ENCODE measurements at places on chromosomes 3 and 15. TPM values are rescaled to one million over a fixed set of nuclear protein-coding genes. Genes with fewer than 3 reads are reported as not detected.

Gene RBP2
- total RNA-seq: not detected

DNA sequence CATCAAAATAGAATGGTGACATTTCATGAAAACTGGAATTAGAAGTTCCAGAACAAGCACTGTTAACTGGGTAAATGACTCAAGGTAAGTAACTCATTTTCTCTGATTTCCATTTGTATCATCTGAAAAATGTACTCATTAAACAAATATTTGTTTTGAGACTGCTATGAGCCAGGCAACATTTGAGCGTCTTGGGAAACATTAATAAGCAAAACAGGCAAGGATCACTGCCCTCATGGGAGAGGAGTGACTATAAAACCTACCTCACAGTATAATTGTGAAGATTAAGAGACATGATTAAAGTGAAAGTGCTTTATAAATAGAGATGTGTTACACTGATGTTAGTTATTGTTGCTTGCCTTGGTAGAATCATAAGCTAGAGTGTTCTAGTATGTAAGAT lies 711.8 kb upstream of the UBE2E2 start:
- DNase-seq: no peak

Gene SEC11A
- 59.0 TPM for total RNA-seq

- DNase-seq: no peak
Observed at GRCh38 chr15:29611057-29611456, 211.2 kb downstream of the TJP1 start.

DNA sequence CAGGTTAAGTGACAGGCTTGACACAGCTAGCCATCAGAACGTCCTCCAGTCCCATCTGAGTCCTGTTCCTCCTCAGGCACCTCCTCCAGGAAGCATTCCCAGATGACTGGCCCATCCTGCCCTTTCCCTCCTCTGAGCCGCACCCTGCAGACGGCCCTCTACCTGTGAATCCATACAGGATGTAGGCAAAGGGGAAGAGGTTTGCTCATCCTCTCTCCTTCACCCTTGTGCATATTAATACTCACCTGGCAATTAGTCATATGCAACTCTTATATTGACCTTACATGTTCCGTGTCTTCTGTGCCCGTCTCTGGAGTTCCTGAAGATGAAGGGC lies 61.9 kb downstream of the SMAD3 start:
- no peak for DNase-seq

DNA sequence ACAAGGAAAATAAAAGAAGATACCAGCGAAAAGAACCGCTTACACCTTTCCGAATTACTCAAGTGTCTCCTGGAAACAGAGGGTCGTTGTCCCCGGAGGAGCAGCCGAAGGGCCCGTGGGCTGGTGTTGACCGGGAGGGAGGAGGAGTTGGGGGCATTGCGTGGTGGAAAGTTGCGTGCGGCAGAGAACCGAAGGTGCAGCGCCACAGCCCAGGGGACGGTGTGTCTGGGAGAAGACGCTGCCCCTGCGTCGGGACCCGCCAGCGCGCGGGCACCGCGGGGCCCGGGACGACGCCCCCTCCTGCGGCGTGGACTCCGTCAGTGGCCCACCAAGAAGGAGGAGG lies 325 bp downstream of the ALCAM start:
- peak; percentile 52 for DNase-seq

GRCh38 chr3:184874709-184875644 lies 63.0 kb downstream of the VPS8 start:
- no peak for DNase-seq

DNA sequence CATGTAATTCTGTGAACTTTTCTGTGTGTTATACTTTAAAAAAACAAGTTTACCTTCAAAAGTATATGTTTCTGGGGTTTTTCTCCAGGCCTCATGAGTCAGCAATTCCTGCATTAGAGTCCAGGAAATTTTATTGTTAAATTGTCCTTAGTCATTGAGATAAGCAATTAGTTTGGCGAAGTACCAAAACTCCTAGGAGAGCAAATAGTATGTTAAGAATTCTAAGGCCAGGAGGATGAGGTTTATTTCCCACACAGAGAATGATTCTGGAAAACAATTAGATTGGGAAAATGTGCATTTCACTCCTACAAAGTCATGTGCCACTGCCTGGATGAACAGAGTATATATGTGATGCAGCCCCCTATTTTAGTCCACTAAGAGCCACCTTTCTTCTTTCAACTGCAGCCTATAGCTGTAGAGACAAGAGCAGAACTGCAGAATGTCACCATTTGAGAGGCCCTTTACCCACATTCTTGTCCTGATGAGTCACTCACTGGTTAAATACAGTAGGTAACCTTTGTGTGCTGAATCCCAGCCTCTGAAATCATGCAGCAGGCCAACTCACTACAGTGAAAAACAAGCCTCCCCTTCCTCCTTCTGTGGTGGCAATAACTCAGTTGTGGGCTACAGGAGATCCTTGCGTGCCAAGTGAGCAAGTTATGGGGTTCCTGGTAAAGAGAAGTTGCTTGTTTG lies 452.8 kb upstream of the THBS1 start:
- no peak for DNase-seq

Gene XCR1
- total RNA-seq: not detected

DNA sequence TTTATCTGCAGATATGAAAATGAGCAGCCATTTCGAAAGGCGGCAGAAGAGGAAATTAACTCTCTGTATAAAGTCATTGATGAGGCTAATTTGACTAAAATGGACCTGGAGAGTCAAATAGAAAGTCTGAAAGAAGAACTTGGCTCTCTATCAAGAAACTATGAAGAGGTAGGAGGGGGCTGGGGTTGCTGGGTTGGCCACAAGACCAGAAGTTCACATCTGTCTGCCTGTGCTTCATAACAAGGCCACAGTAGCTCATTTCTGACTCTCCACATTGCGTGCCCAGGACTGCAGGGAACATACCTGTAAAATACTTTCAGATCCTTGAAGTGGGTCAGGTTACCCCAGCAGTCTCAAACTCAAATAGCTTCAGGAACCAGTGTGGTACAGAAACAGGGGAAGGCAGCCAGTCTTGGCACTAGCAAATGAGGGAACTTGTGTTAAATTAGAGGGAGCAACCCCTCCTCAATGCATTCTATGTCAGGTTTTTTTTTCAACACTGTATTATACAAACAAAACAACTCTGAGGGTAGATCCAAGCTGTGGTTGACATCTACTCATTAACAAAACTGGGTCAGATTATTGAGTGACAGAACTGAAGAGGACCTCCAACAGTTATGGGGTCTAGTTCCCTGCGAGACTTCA lies 48.7 kb downstream of the BFSP2 start:
- no peak for DNase-seq

Gene GOLGA8A
- total RNA-seq: 9.0 TPM

Gene CHRM5
- not detected for total RNA-seq

Gene FAM3D
- 0.13 TPM for total RNA-seq

DNA sequence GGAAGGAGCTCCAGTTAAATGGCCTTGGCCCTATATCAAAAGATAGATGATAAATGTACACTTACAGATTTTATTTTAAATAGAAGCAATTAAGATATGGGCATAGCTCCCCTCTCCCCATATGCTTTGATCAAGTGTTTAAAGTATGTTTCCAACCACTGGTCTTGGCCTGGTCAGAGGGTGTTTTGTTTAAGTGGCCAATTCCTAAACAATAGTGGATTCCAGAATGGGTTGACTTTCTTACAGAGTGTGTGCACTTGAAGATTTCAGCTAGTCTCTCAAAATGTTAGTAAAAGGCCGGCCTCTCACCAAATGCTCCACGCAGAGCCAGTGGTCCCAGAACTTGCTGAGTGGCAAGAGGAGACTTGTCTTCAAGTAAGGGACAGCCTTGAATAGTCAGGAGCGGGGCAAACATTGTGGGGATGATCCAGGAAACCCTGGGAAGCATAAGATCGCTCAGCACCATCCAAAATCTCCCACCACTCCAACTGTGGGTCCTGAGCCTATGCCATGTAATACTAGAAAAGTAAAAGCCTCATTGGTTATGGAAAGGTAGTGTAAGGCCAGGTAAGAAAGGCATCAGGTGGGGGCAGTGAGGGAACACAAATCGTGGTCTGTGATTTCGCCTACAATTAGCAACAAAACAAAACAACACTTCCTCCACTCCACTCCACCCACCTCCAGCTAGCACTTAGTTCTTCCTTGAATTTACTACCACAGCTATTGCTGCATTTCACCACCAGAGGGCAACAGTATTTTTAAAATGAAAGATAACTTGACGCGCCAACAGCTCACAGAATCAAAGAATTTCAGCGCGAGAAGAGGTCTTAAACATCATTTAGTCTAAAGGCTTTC lies 4.8 kb downstream of the RARRES1 start:
- DNase-seq: no peak

DNA sequence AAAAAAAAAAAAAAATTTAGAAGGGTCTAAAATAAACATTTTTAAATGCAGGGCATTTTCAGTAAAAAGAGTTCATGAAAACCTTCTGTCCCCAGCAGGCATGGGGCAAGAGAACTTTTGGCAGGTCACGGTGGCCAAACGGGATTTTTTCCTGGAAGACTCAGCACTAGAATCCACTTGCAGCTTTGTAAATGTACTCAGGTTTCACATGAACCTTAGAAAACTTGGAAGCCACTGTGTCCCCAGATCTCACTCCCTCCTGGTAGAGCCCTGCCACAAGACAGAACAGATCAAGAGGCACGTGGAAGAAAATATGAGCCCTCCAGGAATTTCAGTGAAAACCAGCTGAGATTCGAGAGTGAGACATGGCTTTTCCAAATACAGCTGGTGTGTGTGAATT lies 2.1 kb upstream of the GNB5 start:
- no peak for DNase-seq

DNA sequence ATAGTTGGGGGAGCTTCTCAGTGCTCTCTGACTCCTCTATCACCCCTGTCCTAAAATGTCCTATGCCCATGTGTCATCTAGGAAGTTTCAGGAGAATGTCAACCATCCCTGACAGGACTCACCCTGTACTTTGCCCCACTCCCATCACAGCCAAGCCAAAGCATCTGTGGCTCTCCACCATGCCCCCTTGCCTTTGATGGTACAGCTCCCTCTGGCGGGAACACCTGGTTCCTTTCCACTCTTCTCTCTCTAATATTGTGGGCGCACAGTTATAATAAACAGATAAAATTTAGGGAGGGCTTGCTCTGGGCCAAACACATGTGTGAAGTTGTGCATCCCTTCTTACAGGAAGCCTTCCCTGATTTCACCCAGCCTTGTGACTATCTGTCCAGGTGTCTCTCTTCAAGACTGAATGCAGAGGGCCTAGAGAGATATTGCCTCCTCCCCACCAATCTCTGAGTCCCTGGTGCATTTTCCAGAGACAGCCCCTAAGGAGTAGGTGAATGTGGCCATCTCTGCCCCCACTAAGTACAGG lies 62.8 kb downstream of the ISG20 start:
- DNase-seq: no peak

DNA sequence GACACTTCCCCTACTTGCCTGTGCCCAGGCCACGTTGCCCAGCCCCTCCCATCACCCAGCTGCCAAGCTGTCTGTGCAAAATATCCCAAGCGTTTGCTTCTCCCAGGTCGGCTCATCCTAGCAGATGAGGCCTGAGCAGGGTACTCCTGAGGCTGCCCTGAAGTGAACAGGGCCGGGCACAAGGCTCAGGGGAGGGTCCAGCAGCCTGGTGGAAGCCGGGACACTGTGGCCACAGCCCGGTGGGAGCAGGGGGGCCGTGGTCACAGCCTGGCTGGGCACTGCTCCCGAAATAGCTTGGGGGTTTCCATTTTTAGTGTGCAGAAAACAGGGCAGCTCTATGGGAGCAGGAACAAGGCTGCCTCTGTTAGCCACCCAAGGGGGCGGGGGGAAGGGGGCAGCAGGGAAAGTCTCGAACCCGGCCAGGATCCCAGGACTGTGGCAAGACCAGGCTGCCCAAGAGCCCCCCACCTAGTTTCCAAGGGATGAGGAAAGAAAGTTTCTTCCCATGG lies 3.4 kb downstream of the PLXNB1 start:
- no peak for DNase-seq

Gene HGD
- total RNA-seq: 510 TPM

- DNase-seq: no peak
Observed at GRCh38 chr3:100053951-100054620, 60.2 kb downstream of the FILIP1L start.

DNA sequence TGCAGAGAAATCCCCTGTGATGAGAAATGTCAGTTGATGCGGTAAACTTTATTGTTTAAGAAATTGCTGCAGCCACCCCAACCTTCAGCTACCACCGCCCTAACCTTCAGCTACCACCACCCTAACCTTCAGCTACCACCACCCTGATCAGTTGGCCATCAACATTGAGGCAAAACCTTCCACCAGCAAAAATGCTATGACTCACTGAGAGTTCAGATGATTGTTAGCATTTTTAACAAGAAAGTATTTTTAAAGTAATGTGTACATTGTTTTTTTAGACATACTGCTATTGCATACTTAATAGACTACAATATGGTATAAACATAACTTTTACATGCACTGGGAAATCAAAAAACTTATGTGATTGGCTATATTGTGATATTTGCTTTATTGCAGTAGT lies 30.0 kb downstream of the U2SURP start:
- DNase-seq: no peak

Gene TRIM59
- 0.25 TPM for total RNA-seq

Gene ST8SIA2
- not detected for total RNA-seq

GRCh38 chr15:88132499-88132898 lies 124.0 kb downstream of the NTRK3 start:
- DNase-seq: no peak

Gene GOLGA8J
- 0.10 TPM for total RNA-seq

Gene CATSPER2
- total RNA-seq: 1.8 TPM

- DNase-seq: no peak
Observed at GRCh38 chr3:155785662-155786295, 20.3 kb downstream of the C3orf33 start.

- DNase-seq: no peak
Observed at GRCh38 chr3:155024006-155024638, 56.0 kb upstream of the MME start.

- DNase-seq: no peak
Observed at GRCh38 chr3:16260046-16260445, 4.7 kb downstream of the DPH3 start.

- no peak for DNase-seq
Observed at GRCh38 chr15:73375755-73376305, 7.1 kb upstream of the HCN4 start.

Gene LRRC31
- 1.7 TPM for total RNA-seq

GRCh38 chr3:45948881-45949280 lies 5.6 kb downstream of the CXCR6 start:
- DNase-seq: no peak

DNA sequence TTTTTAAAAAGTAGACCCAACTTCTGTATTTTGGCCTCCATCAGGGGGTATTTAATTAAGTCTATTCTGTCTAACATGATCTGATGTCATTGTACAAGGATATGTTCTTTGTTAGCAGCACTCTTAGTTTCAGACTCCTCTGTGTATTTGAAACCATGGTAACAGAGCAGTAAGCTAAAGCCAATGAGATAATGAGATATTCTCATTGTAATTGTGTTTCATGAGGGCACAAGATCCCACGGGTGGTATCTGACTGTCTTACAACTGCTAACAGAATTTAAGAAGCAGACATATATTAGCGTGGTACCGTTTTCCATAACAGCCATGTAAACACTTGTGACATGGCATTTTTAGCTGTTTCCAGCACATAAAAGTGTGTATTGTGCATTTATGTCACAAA lies 251.2 kb upstream of the VEPH1 start:
- DNase-seq: no peak

Measured in left lobe of liver (tissue), 2 donors.